ENCODE measurements at places on chromosomes 2 and 18. TPM values are rescaled to one million over a fixed set of nuclear protein-coding genes. Genes with fewer than 3 reads are reported as not detected.

The IL1R2 gene
- 3.3 TPM for total RNA-seq

The DTNA gene
- 11.7 TPM for total RNA-seq

- DNase-seq = no peak
These were observed at the start of gene CD8A for GRCh38 chr2:86790676-86791572. TSS of gene CD8A (minus strand) at chr2:86790913. CDS start at chr2:86790825, 88 bp downstream.

DNA sequence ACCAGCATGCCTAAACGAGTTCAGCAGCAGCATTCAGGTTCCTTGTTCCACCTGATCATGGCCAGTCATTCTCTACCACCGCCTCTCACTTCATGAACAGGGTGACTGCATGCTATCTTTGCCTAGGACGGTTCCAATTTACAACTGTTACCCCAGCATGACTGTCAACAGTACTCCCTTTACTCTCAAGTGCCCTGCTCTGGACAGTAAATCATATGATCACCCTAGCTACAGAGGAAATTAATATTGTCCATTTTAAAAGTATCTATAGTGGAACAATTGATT lies 25.7 kb downstream of the MGAT4A start:
- DNase-seq = no peak

DNA sequence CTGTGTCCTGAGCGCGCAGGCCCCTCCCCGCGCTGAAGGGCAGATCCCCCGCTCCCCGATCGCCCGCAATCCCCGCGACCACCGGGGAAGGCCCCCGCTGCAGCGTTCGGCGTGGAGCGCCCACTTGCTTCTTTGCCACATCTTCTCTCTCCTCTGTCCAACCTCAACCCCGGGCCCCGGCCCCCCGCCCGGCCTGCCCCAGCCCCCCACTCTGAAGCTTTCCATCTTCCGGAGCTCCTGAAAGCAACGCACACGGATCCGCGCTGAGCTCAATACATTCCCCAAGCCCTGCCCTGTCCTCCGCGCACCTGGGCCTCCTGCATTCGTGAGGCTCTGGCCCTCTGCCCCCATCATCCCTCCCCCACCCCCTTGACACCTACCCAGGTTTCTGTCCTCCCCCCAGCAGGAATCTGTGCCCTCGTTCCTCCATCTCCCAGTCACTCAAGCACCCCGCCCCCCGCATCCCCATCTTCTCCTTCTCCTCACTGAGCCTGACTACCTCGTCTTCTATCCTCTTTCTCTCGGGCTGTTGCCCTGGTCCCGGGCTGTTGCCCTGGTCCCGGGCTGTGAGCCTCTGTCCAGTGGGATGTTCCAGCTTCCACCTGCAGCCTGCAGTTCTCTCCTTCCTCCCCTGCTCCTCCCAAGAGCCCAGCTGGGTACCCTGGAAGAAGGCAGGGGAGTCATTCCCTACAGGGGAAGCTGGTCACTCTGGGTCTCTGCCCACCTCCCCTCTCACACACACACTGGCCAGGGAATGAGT lies 7.8 kb downstream of the SPEG start:
- DNase-seq = no peak

DNA sequence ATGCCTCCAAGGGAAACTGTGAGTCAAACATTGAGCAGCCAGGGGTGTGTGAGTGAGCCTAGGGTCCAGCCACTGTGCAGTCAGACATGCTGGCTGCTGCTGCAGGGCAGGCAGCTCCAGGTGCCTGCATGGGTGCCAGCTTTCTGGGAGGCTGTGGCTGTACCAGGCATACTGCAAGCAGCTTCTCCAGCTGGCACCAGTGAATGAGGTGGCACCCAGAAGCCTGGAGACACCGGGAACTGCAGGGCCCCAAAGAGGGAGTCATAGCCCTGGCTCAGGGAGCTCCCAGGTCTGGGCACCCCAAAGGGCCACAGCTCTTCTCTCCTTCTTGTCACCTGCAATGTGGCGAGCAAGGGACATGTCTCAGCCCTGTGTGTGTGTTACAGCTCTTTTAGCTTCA lies 283.2 kb downstream of the RPRM start:
- no peak for DNase-seq

DNA sequence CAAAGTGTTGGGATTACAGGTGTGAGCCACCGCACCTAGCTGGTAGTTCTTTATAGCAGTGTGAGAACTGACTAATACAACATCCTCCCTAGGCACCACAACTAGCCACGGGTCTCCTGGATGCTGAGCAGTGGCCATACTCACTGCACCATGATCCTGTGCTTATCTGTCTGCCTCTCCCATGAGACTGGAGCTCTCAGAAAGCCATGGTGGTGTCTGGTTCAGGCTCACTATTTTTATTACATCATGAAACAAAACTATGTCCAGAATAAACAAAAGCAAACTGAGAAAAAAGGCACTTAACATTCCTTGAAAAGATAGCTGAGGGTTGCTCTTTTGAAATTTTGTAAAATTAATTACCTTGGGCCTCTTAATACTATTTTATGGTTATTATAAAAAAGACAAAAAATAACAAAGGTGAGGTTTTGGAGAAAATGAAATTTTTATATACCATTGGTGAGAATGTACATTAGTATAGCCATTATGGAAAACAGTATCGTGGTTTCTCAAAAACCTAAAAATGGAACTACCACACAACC lies 90.7 kb upstream of the TFCP2L1 start:
- DNase-seq = no peak
